ENCODE measurements at places on chromosomes 12 and 14. TPM values are rescaled to one million over a fixed set of nuclear protein-coding genes. Genes with fewer than 3 reads are reported as not detected.

The AQP6 gene
- total RNA-seq = not detected

DNA sequence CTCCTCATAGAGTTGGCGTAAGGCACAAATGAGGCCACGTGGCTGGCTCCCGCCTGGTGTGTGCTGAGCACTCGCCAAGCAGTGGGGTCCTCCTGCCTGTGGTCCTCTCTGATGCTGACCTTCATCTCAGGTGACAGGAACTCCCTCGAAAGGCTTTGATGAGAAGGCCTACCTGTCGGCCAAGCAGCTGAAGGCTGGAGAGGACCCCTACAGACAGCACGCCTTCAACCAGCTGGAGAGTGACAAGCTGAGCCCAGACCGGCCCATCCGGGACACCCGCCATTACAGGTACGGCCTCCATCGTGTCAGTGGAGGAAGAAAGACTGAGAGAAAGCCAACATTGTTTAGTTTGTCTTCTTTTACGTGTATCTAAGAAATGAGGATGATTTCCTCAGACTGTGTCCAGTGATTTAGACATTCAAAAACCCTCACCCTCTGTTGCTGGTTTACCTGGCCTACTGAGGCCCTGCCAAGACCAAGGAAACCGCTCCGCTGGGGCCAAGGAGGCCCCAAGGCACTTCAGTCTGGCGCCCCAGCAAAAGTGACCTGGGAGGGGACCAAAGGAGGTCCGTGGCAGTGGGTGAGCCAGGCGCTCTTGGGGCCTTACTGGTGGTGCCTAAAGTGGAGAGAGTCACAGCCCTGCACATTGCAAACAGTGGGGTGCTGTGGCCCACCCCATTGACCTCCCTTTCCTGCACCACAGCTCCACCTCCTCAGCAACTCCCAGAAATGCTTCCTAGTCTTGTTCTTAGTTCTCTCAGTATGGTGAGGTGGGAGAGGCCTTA is 60.8 kb downstream of the GALNT16 start:
- no peak for DNase-seq

- peak; percentile 88 for DNase-seq
Observed at GRCh38 chr12:130953771-130954543, at the start of gene ADGRD1. ADGRD1 (plus strand) TSS chr12:130953907; CDS start chr12:130954466, 559 bp downstream.

GRCh38 chr14:67620217-67620785 is 581 bp downstream of the ARG2 start:
- DNase-seq = no peak

The PROX2 gene
- not detected for total RNA-seq

The SMIM41 gene
- total RNA-seq = 3.2 TPM

The LRFN5 gene
- total RNA-seq = 0.39 TPM

The ALG10B gene
- total RNA-seq = 3.6 TPM

The SLCO1B1 gene
- not detected for total RNA-seq

The ADAMTS20 gene
- total RNA-seq = not detected

- DNase-seq = no peak
Observed at GRCh38 chr14:45361727-45362126, 108.7 kb upstream of the MIS18BP1 start.

- peak; percentile 65 for DNase-seq
Observed at GRCh38 chr12:48925304-48926011, at the start of gene FKBP11. FKBP11 (minus strand) TSS chr12:48925492; CDS start chr12:48925428, 64 bp downstream.

The FBXL14 gene
- 6.3 TPM for total RNA-seq

DNA sequence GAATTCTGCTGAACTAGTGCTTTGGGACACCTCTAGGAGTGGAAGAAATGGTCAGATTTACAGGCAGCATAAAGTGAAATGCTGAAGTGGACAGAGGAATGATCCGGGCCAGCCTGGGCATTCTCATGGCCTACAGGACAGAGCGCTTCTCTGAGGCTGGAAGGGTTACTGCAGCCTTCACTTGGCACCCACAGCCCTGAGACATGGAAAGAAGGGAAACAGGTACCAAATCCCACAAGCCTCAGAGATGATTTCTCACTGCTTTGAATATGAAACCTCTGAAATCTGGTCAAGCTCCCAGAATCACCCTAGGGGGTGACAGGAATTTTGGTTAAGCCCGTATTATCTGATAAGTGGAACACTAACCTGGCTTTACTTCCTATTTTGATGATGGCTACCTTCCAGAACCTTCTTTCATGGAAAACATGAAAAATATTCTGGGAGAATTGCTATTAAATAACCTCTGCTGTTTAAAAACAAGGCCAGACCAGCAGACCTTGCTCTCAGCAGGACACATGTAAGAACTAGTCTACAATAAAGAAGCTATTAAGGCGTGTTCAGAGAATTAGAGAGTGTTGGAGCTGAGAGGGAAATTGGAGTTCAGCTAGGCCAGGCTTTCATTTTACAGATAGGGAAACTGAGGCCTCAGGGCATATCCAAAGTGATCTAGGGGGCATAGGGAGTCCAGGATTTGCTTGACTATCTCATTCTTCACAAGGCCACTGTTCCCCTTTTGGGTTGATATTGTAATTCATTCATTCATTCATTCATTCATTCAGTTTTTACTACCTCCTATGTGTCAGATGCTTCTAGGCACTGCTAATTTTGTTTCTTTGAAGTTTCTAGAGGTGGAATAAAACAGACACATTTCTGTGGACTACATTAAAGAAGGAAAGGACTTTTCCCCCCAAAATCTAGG is 281.5 kb downstream of the ZFP36L1 start:
- peak; percentile 59 for DNase-seq

The FAM186B gene
- 0.28 TPM for total RNA-seq

DNA sequence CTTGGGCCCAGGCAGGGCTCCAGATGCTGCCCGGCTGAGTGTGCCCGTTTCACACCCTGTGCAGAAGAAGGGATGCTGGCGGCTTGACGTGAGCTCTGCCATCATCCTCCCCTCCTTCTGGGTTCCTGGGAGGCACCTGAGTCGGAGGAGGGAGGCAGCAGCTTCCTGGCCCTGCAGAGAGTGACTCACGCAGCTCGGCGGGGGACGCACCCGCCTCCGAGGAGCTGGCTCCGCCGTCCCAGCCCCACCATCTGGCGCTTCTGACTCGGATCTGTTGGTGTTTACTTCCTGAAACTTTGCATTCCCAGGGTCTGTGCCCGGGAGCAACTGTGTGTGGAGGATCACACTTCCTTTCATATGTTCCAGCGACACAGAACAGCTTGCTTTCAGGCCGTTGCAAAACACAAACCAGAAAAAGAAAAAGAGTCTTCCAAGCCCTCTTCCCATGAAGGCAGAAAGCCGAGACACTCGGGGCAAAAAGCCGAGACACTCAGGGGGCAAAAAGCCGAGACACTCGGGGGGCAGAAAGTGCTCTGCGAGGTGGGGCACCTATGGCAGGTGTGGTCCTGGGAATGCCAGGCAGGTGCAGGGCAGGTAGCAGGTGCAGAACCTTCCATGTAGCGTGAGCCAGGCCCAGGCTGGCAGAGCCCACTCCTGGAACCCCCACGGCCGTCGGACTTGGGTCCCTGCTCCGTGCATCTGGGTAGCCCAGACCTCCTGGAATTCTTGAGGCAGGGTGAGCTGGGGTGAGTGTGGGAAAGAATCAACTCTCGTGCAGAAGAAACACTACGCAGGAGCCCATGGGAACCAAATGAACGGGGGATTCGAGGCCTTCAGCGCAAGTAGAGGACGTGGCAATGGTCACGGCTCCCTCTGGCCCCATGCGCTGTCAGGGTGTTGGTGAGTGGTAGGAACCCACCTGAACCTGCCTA is 27.6 kb upstream of the GALNT9 start:
- no peak for DNase-seq

GRCh38 chr14:55968741-55969140 is 149.5 kb upstream of the PELI2 start:
- no peak for DNase-seq

The PXMP2 gene
- total RNA-seq = 65.7 TPM

The DTX1 gene
- 4.0 TPM for total RNA-seq

The MMP19 gene
- total RNA-seq = 5.0 TPM

The DLGAP5 gene
- 1.2 TPM for total RNA-seq

- no peak for DNase-seq
Observed at GRCh38 chr12:52060498-52061177, 9.1 kb upstream of the ATG101 start.

- no peak for DNase-seq
Observed at GRCh38 chr12:15200641-15201040, 20.6 kb downstream of the RERG start.

DNA sequence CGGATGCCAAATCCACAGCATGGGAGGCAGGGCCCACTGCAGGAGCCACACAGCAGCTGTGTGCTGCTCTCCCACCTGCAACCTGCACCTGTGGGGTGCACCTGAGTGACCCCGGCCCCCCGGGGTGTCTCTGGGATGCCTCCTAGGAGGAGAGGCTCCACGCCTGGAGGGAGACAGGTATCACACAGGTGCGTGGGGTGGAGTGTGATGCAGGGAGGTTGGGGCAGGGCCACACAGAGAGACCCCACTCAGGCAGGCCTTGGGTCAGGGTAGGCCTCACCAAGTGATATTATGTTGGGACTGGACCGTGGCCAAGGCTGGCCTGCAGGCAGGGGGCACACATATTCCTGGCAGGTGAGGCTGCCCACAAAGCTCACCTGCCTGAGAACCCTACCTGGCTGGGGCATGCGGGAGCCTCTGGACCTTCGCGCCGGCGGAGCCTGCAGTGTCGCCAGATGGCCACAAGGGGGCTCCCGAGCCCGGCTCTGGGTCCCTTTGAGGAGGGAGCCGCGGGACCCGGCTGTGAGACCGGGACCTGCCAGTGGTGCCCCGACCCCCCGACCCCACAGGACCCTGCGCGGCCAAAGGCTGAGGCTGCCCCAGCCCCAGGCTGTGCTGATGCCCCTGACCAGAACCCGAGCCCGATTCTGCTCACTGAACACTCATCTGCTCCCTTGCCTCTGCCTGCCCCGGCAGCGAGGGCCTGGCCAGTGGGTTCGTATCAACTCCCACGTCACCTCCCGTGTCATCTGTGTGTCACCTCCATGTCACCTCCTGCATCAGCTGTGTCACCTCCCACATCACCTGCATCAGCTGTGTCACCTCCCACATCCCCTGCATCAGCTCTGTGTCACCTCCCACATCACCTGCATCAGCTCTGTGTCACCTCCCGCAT is 11.4 kb downstream of the TMEM121 start:
- DNase-seq = no peak

DNA sequence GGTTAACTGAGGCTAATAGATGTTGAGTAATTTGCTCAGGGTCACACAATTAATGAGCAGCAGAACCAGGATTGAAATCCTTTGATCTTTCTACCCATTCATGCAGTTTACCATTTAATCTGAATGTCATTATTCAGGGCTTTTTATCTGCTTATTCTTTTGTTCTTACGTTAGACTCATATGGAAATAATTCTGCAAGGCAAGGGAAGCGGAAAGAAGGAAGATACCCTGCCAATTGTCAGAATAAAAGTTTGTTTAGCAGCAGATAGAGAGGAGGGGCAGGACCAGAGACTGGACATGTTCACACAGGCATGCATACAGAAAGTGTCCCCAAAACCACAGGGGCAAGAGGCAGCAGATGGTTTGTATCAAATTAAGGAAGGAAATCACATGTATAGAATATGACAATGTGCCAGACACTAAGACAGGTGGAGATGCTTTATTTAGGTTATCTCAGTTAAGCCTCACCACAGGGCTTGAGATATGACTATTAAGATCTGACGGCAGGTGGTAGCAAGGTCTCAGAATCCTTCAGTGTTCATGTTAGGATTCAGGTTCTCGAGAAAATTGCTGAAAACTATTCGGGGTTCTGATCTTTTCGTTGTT is 29.8 kb downstream of the BRMS1L start:
- no peak for DNase-seq

GRCh38 chr14:89537911-89538310 is 120.9 kb upstream of the FOXN3 start:
- DNase-seq = no peak

The WNT5B gene
- 1.5 TPM for total RNA-seq

The ZNF384 gene
- total RNA-seq = 23.8 TPM

DNA sequence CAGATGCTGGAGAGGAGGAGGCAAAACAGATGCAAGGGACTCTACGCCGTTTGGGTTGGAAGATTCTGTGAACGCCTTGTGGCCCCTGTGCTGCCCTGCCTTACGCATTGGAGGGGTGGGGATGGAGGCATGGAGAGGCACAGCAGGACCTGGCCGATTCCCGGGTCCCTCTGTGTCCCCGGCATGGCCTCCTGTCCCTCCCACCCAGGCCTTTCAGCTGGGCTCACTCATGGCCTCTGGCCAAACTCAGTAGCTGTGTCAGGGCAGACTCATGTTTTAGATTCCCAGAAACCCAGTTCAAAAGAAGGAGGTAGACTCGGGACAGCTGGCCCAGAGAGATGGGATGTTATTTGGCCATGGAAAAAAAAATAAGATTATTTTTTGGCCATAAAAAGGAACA is 40.1 kb downstream of the TESC start:
- DNase-seq = no peak

The LAG3 gene
- total RNA-seq = 0.47 TPM

- no peak for DNase-seq
Observed at GRCh38 chr14:92609955-92610354, 96.4 kb downstream of the RIN3 start.

GRCh38 chr12:63090716-63091115 is 60.3 kb downstream of the AVPR1A start:
- no peak for DNase-seq

GRCh38 chr14:94411638-94412037 is 23.2 kb upstream of the SERPINA1 start:
- DNase-seq = no peak
